ENCODE measurements at places on chromosomes 4 and X. TPM values are rescaled to one million over a fixed set of nuclear protein-coding genes. Genes with fewer than 3 reads are reported as not detected.

GRCh38 chrX:153397256-153397960 is 3.7 kb downstream of the PNMA6E start:
- no peaks in the 10 kb centered on the region for H3K27me3 ChIP-seq

DNA sequence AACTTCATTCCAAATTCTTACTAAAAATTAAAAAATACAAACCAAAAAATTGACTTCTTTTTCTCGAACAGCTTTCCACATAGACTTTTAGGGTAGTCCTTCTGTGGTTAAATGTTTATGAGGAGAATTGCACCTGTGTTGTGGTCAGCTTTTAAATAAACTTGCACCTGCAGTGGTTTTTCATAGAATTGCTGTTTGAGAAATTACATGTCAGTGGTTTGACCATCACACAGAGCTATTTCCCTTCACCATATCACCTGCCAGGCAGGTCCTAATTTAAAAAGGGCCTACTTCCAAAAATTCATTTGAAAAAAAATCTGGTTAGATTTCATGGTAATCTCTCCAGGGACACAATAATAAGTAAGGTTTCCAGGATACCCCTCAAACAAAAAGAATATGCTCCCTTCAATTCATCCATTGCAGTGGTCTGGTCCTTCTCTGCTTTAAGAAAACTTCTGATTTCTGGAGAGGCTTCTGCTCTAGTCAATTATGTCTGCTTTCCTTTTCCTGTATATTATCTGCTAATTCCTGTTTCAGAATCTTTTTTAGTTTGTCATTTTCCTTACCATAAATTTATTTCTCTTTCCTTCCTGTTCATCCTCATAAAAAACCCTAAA is 9.8 kb upstream of the UTP3 start:
- H3K27me3 ChIP-seq: peaks cover 1% of the 10 kb centered on the region
- H3K4me3 ChIP-seq: no peak overlapping the region
- H3K4me1 ChIP-seq: peaks cover 19% of the 10 kb centered on the region
- DNase-seq: no peak
- no peaks in the 10 kb centered on the region for H3K36me3 ChIP-seq

DNA sequence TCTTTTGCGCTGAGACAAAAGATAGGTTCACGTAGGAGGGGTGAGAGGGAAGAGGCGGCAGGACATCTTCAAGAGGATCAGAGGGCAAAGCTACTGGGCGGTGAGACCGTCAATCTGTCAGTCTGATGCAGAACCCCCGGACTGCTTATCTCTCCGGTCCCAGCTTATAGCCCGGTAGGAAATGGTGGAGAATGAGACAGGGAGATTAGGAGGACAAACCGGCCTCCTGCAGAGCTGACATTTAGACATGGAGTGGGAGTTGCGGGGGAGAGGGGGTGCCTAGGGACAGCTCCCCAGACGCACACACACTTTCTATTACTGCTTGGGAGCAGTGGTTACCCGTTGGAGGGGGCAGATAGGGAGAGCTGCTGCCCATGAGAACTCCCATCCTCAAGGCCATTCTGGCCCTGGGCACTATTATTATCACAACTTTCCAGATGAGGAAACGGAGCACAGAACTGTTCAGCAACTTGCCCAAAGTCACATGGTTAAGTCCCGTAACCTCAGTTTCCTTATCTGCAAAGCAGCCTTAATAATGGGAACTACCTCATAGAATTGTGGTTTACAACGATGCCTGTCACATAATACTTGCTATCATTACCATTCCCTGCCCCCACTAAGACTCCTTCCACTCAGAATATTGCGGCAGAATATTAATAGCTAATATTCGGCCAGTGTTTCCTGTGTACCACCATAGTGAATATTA is 1.1 kb upstream of the HDAC6 start:
- no peak for DNase-seq
- peaks cover 15% of the 10 kb centered on the region for H3K4me1 ChIP-seq
- H3K36me3 ChIP-seq: peaks cover 8% of the 10 kb centered on the region
- H3K27me3 ChIP-seq: no peaks in the 10 kb centered on the region
- H3K27ac ChIP-seq: peak overlapping the region; percentile 99

- H3K27ac ChIP-seq: no peak overlapping the region
- H3K27me3 ChIP-seq: no peaks in the 10 kb centered on the region
- H3K4me3 ChIP-seq: no peak overlapping the region
- no peak for DNase-seq
Measured at GRCh38 chrX:117895418-117895817, 221.2 kb downstream of the KLHL13 start.

DNA sequence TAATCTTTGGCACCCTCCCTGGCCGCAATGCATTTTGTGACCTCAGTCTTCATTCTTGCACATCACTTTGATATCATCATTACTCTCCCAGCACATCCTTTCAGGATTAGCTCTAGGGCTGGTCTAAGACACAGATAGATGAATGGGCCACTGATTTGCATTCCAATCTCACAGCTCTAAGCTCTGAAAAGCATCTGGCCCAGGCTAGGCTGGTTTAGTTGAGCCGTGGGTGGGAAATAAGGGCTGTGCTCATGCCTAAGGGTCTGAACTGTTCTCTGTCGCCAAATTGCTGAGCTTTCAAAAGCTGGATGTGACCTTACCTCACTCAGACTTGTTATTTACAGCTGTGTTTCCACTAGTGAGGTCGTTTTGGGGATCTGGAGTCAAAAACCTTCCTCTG is 30.0 kb upstream of the SLC9A7 start:
- H3K36me3 ChIP-seq: no peaks in the 10 kb centered on the region
- H3K27ac ChIP-seq: no peak overlapping the region
- H3K4me1 ChIP-seq: peaks cover 20% of the 10 kb centered on the region
- DNase-seq: no peak
- H3K27me3 ChIP-seq: no peaks in the 10 kb centered on the region

DNA sequence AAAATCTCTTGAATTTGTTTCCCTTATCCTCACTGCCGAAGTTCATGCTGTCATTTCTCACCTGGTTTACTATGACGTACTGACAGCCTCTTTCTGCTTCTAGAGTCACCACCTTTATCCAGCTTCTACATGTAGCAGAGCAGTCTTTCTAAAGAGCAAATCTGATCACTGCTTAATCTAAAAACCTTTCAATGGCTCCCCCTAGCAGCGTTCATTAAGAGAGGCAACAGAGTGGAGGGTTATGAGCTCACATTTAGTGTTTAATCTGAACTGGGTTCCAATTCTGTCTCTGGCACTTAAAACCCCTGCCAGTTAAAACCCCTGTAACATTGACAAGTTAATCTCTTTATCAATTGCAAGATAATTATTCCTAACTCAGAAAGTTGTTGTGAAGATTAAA is 4.4 kb downstream of the RBPJ start:
- peak; percentile 36 for DNase-seq
- H3K36me3 ChIP-seq: peaks cover 12% of the 10 kb centered on the region
- H3K4me1 ChIP-seq: peaks cover 40% of the 10 kb centered on the region
- peak overlapping the region; percentile 22 for H3K27ac ChIP-seq

GRCh38 chr4:147530723-147531122 is 49.8 kb downstream of the EDNRA start:
- peaks cover 5% of the 10 kb centered on the region for H3K27me3 ChIP-seq
- no peak overlapping the region for H3K27ac ChIP-seq
- H3K4me3 ChIP-seq: no peak overlapping the region
- H3K4me1 ChIP-seq: no peaks in the 10 kb centered on the region
- no peaks in the 10 kb centered on the region for H3K36me3 ChIP-seq
- no peak for DNase-seq

DNA sequence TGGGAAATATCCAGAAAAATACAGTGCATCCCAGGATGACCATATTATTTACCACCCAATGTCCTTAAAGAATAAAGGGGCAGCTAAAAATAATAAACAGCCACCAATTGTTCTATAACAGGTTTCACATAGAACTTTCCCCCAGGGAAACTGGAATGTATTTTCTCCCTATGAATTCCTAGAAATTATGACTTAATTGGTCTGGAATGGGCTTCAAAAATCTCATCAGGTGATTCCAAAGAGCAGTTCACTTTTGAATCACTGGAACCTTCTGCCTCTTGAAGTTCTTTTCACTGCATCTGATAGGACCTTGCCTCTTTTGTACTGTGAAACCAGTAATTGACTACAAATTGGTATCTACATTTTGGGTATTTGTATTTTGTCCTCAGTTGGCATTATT is 119.3 kb downstream of the ZNF330 start:
- H3K4me3 ChIP-seq: no peak overlapping the region
- no peak overlapping the region for H3K27ac ChIP-seq
- H3K4me1 ChIP-seq: no peaks in the 10 kb centered on the region
- DNase-seq: no peak
- H3K36me3 ChIP-seq: no peaks in the 10 kb centered on the region
- H3K27me3 ChIP-seq: peaks cover 14% of the 10 kb centered on the region

DNA sequence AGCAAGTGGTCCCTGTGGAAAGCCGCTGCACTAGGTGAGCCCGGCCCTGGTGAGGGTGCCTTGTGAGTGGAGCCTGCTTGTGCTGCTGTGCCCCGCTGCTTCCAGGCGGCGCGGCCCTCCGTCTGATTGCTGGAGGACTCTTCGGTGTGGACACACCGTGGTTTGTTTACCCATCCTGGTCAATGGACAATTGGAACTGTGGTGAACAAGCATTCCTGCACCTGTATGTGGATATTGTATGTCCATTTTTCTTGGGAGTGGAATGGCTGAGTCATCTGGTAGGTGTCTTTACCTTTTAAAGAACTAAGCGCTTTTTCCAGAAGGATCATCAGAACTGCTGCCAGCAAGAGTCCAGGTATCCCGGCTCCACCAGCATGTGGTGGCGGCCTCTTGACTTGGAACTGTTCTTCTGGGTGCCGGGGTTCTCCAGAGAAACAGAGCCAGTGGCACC is 15.6 kb downstream of the MAEA start:
- peak overlapping the region; percentile 80 for H3K27ac ChIP-seq
- peaks cover 69% of the 10 kb centered on the region for H3K4me1 ChIP-seq
- H3K27me3 ChIP-seq: no peaks in the 10 kb centered on the region
- DNase-seq: no peak
- peaks cover 24% of the 10 kb centered on the region for H3K36me3 ChIP-seq
- H3K4me3 ChIP-seq: no peak overlapping the region

DNA sequence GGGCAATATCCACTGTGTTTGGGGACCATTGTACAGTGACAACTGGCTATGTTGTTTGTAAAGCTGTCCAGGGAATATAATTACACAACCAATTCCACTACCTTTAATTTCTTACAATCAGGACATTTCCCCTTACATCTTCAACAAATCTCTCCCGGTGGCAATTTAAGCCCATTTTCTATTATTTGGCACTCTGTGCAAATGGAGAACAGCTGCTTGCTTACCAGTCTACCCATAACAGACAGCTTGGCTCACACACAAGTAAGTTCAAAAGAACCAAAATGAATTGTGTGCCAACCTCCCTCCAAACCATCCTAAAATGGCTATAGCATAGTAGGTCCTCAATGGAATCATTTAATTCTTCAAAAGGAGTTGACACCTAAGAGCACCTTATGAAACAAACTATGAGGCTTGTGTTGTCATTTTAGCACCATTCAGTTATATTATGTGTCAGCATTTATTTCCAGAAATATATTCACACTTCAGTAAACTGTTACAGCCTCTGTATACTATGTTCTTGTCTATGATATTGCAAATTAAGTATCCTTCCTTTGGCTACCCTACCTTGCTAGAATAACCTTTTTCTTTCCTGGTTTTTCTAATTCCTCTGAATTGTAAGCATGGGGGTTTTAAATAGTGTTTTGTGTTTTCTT is 18.4 kb downstream of the GABRA4 start:
- peaks cover 6% of the 10 kb centered on the region for H3K27me3 ChIP-seq
- H3K27ac ChIP-seq: no peak overlapping the region
- DNase-seq: no peak

- peaks cover 7% of the 10 kb centered on the region for H3K4me1 ChIP-seq
- no peak overlapping the region for H3K27ac ChIP-seq
- no peak for DNase-seq
- H3K36me3 ChIP-seq: no peaks in the 10 kb centered on the region
- peaks cover 2% of the 10 kb centered on the region for H3K27me3 ChIP-seq
- no peak overlapping the region for H3K4me3 ChIP-seq
Measured at GRCh38 chr4:146033149-146033548, 94.5 kb upstream of the ZNF827 start.

- no peaks in the 10 kb centered on the region for H3K4me1 ChIP-seq
- H3K27ac ChIP-seq: no peak overlapping the region
- H3K27me3 ChIP-seq: no peaks in the 10 kb centered on the region
- DNase-seq: no peak
Measured at GRCh38 chr4:167032871-167033270, 201.4 kb downstream of the SPOCK3 start.

GRCh38 chr4:77959566-77960338 is 97.1 kb downstream of the MRPL1 start:
- peaks cover 10% of the 10 kb centered on the region for H3K4me1 ChIP-seq
- no peaks in the 10 kb centered on the region for H3K36me3 ChIP-seq
- H3K27ac ChIP-seq: no peak overlapping the region
- H3K27me3 ChIP-seq: no peaks in the 10 kb centered on the region
- no peak overlapping the region for H3K4me3 ChIP-seq

DNA sequence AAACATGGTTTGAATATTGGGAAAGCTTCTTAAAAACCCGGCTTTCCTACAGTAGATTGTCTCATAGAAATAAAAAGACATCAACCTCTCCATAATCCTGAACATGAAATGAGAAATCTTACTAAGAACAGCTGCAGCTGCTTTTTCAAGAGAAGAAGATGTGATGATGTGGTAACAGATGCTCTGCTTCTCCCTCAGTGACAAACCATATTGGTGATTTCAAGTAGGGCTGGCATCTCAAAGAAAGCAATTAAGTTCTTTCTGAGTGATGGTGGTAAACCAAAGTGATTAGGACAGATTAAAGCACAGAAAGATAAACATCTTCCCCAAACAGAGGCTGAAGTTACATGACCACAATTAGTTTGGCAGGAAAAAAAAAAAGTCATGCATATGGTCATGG is 1477.7 kb downstream of the RAPGEF2 start:
- no peak for DNase-seq
- H3K27me3 ChIP-seq: no peaks in the 10 kb centered on the region
- H3K4me1 ChIP-seq: no peaks in the 10 kb centered on the region
- H3K27ac ChIP-seq: no peak overlapping the region
- no peaks in the 10 kb centered on the region for H3K36me3 ChIP-seq
- no peak overlapping the region for H3K4me3 ChIP-seq

DNA sequence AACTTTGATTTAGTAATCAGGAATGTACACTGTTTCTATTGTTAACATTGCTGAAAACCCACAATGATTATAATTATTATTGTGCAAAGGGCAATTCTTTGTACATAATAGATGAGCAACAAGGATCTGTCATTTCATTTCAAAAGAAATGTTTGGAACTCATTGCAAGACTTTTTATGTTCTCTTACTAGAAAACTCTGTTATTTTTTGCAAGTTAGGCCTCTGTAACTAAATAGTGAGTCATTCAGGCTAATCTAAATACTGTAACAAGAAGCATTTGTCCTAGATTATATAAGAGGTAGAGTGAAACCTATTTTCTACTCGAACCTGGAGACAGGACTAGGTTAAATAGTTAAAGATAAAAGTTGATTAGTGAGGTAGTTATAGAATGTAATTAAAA is 93.2 kb upstream of the FAM47B start:
- DNase-seq: no peak
- H3K27ac ChIP-seq: no peak overlapping the region
- H3K4me1 ChIP-seq: no peaks in the 10 kb centered on the region
- H3K36me3 ChIP-seq: no peaks in the 10 kb centered on the region
- H3K27me3 ChIP-seq: no peaks in the 10 kb centered on the region

Gene MAP9
- 8.4 TPM for total RNA-seq

Gene SSX3
- not detected for total RNA-seq

Gene OPHN1
- not detected for total RNA-seq

Gene ACSL4
- 63.1 TPM for total RNA-seq

Gene IL2
- 8.9 TPM for total RNA-seq

All from activated CD8-positive, alpha-beta T cell treated with anti-CD3 and anti-CD28 coated beads for 36 hours (primary cell).